ENCODE measurements at places on chromosomes 6 and 20. TPM values are rescaled to one million over a fixed set of nuclear protein-coding genes. Genes with fewer than 3 reads are reported as not detected.

GRCh38 chr6:129490521-129491255 lies 219.3 kb downstream of the ARHGAP18 start:
- DNase-seq = peak; percentile 95

SLC12A5 gene
- total RNA-seq = 2.4 TPM

GRCh38 chr6:154509421-154510143 lies 903 bp downstream of the CNKSR3 start:
- peak; percentile 21 for DNase-seq

DNA sequence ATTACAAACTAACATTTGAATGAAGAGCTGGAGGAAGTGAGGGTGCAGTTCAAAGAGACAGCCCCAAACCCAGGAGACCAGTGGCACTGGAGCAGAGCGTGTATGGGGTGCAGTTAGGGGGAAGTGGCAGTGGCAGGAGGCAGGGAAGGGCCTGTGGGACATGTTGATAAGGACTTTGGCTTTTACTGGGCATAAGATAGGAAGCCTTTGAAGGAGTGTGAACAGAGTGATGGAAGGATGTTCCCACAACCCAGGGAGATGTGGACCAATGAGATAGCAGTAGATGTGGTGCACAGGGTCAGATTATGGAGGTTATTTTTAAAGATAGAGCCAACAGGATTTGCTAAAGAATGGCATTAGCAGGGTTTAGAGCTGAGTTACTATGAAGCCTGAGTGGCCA lies 56.4 kb downstream of the AIG1 start:
- no peak for DNase-seq

- no peak for DNase-seq
Observed at GRCh38 chr6:110708295-110708950, 106.8 kb downstream of the CDK19 start.

DNA sequence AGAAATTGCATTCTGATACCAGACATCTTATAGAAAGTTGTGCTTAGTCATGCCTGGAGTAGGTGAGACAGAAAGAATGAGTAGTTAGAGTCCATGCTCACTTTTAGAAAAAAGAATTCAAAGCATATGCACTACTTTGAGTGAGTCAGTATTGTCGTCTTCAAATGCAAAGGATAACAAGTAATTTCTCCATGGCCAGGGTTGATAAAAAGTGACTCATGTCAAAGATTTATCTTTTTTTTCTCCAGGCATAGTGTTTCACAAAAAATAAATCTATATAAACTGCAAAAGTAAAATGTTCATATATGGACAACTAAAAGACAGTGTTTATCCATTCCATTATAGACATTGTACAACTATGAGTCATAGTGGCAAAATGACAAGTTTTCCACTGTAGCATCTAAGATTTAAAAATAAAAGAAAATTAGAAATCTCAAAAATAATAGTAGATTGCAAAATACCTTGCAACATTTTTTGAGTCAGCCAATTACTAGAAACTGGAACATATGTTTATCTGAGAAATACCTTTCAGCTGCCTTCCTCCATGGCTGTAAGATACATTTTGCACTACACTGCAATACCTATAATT lies 329.6 kb downstream of the GRIK2 start:
- DNase-seq = peak; percentile 73

DNA sequence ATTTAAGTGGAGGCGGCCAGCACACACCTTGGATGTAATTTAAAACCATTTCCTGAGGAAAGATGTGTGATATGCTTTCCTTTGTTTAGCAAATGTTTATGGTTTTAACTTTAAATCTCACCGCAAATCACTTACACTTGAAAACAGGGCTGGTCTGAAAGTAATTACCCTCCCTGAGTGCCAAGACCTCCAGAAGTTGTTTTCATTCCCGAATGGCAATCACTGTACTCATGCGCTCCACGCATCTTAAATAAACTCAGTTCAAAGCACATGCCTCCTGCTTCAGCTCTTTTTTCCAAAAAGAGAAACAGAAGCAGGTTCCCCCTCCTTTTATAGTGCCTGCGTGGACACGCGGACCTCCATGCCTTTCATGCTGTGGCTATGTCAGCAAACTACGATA lies 224.0 kb downstream of the SMOC2 start:
- no peak for DNase-seq

DNA sequence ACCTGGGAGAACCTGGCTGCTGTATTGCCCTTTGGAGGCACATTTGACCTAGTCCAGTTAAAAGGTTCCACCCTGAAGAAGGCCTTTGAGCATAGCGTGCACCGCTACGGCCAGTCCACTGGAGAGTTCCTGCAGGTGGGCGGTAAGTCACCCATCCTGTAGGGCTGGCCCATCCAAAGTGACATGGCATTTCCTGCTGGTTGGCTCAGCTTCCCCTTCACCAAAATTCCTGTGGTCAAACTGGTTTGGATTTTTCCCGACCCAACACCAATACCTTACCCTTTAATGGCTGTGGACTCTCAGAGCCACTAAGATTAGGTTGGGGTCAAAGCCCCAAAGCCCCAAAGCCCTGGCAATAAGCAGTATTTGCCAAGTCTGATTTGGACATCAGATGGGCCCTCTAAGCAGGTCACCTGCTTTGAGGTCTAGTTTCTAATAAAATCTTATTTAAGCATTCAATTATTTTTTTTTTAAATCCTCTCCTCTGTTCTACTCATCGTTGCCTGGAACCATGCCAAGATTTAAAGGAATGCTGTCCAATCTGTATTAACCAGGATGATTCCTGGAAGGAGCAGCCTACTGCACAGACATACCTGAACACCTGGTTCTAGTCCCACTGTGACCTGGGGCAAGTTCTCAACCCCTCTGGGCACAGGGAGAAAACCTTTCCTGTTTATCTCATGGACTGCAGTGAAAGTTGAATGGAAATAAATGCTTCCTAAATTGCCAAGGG lies 40.8 kb downstream of the NT5E start:
- peak; percentile 77 for DNase-seq

GRCh38 chr20:25188218-25188617 lies 7.3 kb upstream of the ENTPD6 start:
- DNase-seq = no peak

- no peak for DNase-seq
Observed at GRCh38 chr6:111615916-111616612, 10.4 kb upstream of the TRAF3IP2 start.

- no peak for DNase-seq
Observed at GRCh38 chr6:166192136-166192535, 24.5 kb upstream of the TBXT start.

DNA sequence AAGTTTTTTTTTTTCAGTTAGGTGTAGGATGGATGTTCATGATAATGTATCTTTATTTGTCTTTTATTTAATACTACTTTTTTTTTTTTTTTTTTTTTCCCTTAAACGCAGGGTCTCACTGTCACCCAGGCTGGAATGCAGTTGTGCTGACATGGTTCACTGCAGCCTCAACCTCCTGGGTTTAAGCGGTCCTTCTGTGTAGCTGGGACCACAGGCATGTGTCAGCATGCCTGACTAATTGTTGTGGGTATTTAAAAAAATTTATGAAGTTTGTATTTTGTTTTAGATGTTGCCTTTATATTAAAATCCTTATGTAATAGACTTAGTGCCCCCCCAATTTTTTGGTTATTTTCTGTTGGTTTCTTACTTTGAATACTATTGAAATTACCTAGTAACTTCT lies 42.6 kb downstream of the NCOA3 start:
- DNase-seq = peak; percentile 56

EPPIN gene
- not detected for total RNA-seq

DNA sequence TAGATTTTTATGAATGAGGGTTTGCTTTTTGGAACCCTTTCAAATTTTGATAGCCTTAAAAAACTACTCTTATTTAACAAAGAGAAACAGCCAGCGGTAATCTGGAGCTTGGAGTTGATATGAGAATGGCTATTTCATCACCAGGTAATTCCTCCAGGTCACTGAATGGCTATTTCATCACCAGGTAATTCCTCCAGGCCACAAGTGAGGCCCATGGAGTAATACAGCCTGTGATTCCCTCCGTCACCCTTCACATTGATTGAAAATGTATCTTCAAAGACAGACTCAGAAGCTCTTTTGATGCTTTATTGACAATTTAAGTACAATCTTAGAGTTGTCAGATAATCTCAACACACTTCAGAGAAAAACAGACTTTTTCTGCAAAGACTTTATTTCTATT lies 73.3 kb upstream of the AGPAT4 start:
- DNase-seq = no peak

Measured in PC-3 (cell line).